Activated CD4-positive, alpha-beta T cell treated with anti-CD3 and anti-CD28 coated beads for 4 hours (primary cell): ENCODE measurements at places on chromosomes 6 and 20.

GRCh38 chr20:38892091-38892981, 33.9 kb upstream of the FAM83D start:
- DNase-seq: no peak

- DNase-seq: no peak
These were observed 212.9 kb downstream of the QKI start for GRCh38 chr6:163627274-163628062.

DNA sequence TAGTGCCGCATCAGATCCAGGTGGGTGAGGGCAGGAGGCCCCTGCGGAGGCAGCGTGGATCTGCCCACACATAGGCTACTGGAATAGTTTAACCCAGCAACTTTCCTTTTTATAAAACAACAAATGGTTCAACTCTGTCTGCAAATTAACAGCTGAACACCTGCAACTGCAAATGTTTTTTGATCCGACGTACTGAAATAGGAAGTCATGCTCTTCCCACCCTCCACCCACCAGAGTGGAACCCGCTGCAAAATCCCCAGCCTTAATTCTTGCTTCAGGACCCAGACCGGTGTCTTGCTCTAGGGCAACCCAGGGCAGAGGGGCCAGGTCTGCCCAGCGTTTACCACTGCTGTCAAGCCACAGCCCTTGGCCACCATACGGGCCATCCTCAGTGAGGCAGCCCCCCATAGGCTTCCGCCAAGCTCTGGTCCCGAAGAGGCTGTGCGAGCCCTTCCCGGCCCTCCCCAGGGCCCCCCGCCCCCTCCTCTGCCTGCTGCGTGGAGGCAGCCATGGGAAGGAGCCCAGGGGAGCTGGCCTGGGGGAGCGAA, 334.3 kb downstream of the ZFAND3 start:
- no peak for DNase-seq

DNA sequence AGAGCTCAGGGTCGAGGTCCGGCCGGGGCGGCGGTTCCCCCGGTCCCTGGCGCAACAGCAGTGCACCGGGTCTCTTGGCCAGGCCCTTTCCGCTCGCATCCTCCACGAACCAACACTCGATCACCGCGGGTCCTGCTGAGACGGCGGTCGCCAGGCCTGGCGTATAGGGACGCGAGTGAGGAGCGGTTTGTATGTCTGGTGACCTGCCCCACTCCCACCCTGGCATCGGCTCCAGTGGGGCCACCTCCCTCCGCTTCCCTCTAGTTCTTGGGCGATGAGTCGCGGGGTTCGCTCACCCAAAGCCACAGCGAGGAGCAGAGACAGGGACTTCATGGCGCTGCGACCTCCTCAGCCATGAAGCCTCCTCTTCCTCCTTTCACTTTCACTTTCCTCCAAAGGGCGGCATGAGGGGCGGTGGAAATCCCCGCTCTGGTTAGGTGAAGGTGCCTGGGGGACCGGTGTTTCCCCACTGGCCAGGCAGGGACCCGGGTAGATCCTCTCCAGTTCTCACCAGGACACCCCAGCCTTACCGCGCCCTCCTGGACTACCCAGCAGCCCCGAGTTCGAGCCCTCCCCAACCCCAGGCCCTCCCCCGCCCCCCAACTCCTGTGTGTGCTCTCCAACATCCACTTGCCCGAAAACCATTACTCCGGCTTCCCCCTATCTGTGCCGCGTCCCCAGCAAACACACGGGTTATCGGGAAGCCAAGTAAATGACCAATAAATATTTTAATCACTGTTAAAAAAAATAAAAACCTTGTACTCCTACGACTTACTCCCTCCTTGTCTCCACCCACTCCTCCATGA, at the start of gene TAPBP:
Gene TAPBP, minus strand, starts transcription at position 370 of the 806 bp plus-strand sequence. Its CDS starts 37 bp downstream, at position 333.
- DNase-seq: peak; percentile 85

DNA sequence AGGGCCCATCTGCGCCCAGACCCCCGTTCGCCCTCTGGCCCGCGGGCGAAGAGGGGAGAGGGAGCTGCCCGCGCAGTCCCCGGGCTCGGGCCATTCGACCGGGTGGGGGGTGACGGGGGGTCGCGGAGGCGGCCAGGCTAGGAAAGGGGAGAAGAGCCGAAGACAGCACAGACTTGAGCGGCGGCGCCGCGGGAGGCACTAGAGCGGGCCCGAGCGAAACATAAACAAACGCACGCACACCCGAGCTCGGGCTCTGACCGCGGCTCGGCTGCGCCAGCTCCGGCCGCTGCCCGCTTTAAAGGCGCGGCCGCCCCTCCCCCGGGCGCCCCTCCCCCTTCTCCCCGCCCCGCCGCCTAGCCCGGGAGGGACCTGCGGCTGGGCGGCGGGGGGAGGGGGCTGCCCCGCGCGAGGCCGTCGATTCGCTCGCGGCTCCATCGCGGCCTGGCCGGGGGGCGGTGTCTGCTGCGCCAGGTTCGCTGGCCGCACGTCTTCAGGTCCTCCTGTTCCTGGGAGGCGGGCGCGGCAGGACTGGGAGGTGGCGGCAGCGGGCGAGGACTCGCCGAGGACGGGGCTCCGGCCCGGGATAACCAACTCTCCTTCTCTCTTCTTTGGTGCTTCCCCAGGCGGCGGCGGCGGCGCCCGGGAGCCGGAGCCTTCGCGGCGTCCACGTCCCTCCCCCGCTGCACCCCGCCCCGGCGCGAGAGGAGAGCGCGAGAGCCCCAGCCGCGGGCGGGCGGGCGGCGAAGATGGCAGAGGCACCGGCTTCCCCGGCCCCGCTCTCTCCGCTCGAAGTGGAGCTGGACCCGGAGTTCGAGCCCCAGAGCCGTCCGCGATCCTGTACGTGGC, at the start of gene FOXO3:
Gene FOXO3, plus strand, starts transcription at position 455 of the 846 bp plus-strand sequence. Its CDS starts 292 bp downstream, at position 747.
- DNase-seq: peak; percentile 54

DNA sequence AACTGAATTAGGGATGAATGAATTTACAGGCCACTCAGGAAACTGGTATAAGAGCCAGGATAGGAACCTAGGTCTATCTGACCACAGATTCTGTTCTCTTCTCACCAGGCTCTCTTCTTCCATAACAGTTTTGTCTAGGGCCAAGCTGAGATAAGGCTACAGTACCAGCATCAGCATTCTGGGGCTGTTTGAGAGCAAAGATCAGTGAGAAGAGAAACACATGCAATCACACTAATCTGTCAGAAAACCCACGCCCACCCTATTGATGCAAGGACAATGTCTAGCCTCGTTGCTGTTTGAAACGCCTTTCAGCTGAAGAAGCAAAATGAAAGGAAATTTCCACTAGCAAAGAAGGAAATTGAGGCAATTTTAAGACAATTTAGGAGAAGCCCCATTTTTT, 137.7 kb downstream of the LCA5 start:
- DNase-seq: no peak

DNA sequence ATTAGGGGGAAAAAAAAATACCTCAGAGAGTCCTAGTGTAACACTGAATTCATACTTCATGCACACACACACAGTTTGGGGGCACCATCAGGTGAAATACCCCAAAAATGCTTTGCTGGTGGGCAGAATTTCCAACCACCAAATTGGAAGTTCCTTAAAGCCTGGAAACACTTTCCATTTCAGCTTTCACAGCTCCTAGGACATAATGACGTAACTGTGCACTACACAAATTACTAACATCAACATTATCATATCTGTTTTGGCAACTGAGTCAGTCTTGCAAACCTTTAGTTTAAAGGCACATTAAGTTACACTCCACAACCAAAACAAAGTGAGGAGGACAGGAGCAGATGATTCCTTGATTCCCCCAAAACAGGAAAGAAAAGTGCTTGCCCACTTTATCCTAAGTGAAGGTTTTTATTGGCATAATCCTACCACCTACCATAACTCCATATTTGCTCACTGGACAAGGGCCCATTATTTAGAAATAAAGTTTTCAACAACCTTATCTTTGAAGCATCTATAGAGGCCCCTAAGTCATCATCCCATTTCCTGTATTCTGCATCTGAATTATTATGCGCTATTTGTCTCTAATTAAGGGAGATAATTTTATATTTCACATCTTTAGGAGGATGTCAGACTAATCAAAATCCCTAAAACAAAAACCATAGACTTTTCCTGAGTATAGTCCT, 3.4 kb downstream of the MBOAT1 start:
- DNase-seq: no peak

- DNase-seq: no peak
These were observed 25.7 kb downstream of the MYCT1 start for GRCh38 chr6:152723398-152723797.

- DNase-seq: no peak
These were observed 9.2 kb downstream of the GPX5 start for GRCh38 chr6:28534875-28535274.

DNA sequence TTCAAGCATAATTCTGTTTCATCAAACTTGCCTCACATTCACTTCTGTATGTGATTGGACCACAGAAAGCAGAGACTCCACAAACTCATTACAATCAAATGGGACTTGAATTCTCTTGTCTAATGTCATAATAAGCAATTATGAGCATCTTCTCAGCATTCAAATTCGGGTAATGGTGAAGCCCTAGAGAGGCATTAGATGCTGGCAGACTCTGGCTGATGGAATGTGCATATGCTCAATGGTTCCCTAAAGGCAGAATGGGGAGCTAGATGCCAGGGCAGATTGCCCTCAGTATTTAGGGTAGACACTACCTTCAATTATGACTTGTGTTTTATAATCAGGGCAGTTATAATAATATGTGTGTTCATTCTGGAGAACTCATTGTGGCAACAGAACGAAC, 127.9 kb downstream of the HDGFL1 start:
- no peak for DNase-seq

- DNase-seq: no peak
These were observed 143.7 kb downstream of the RALGAPA2 start for GRCh38 chr20:20568604-20569205.

DNA sequence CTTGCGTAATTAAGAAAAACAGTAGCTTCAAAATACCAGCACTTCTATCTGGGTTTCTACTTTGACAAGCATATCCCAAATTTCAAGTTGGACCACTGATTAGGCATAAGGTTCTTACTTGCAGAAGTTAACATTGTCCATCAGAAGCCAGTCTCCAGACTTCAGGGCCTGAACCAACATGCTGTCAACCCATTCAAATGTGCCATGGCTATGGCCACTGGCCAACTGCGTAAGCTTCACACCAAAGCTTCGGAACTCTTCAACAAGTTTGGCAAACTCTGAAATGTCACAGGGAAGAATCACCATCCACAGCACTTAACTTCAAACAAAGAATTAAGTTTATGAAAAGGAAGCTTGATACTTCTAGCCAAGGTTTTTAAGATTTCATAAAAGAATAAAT, 78.0 kb upstream of the LYRM2 start:
- no peak for DNase-seq

GRCh38 chr6:6654599-6655575, 66.4 kb downstream of the LY86 start:
- peak; percentile 49 for DNase-seq

DNA sequence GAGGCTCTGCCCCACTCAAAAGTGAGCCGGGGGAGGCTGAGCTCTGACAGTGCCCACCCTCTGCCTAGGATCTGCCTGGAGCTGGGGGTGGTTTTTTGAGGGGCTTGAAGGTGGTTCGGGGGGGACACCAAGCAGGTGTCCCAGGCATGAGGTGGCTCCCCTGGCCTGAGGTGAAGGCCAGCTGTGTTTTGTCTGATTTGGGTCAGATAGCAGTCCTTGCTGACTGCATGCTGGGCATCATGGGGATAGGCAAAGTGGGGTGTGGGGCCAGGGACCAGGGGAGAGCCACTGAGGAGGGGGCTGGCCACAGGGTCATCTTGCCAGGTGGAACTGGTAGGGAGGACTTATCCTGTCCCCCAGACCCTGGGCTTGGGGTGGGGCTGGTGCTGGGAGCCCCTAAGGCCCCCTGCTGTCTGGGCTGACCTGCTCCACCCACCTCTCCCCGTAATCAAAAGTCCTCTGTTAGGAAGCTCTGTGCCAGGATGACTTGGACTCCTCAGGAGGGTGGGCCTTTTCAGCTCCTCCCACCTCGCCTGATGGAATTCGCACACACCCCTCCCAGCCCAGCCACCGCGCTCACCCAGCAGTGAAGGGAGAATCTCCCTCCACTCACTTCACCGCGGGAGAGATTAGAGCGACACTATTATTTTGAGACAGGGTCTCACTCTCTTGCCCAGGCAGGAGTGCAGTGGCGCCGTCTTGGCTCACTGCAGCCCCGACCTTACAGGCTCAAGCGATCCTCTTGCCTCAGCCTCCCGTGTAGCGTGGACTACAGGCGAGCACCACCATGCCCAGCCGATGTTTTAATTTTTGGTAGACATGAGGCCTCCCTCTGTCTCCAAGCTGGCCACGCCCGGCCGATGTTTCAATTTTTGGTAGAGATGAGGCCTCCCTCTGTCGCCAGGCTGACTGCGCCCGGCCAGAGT, 1.5 kb upstream of the COL9A3 start:
- DNase-seq: no peak

- peak; percentile 67 for DNase-seq
These were observed 198.6 kb downstream of the DTNBP1 start for GRCh38 chr6:15464211-15464725.

DNA sequence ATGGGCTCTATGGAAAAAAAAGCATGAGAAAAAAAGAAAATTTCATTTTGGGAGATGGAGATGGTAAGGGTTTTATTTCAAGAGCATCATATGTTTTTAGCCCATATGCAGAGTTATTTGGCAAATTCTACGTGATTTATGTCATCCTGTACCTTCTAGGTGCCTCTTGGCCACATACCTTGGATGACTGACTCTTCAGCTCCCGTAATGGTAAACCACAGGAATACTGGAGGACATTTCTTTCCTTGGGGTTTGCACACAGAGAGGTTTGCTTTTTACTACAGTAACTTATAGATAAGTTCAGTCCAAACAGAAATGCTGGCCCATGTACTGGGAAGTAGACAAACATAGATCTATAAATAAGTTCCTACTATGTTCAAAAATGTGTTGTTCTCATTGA, 132.2 kb downstream of the SH3BGRL2 start:
- DNase-seq: no peak

DNA sequence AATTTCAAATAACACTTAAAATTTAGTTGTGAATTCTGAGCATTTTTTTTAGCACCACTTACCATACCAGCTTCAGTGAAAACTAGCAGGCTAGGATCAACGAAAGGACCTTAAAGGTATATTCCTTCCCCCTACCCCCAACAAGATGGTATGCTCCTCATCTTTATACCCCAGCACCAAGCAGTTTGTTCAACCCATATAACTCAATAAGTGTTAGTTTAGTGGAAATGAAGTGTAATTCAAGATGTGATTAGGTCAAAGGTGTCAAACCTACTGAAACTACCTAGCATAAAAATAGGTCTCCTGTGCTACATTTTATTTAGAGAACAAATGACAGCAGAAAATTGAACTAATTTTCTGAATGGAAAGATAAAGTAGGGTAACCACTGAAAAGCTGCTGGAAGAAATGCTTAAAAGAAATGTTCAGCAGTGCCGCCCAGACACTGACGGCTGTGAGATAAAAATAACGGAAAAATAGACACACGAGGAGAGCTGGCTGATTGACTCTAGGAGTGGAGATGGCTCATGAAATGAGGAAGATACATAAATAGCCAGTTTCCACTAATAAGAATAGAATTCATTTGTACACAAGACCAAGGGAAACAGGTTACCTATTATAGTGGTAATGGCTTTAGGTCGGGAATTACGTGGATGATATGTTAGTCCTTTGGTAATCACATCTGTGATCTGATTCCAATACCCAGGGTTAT, 94.8 kb downstream of the IPCEF1 start:
- no peak for DNase-seq
